Cortex of kidney (tissue), 1 donor: ENCODE measurements at places on chromosomes 13 and 19.

DNA sequence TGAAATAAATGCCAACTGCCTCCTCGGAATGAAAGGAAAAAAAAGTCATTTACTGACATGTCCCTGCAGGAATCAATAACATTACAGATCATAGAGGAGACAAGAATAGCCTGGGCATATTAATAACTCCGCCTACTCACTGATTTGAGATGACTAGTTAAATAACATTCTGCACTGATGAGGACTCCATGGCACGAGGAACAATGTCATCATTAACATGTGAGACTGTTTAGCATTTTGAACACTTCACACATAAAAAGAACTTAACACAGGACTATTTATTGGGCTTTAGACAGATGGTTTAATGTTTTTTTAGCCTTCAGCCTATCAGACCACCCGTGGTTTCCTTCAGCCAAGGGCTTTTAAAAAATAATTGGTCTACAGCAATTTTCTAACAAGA is 170.1 kb downstream of the OLFM4 start:
- DNase-seq, result no peak

DNA sequence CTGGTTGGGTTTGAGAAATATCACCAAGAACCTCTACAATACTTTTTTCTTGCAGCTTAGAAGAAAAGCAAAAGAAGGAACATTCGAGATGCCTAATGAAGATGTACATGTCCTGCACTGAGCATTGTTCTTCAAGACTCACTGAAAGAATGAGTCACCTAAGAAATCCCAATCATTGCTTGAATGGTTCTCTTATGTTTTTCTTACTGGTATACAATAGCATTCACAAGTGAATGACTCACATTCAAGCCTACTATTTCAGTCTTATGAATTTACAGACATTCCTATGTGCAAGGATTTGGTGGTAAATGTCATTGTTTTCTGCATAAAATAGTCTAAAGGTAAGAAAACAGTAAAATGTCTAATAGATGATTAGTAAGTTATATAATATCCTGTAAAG is 594.6 kb downstream of the PCDH9 start:
- DNase-seq, result no peak

DNA sequence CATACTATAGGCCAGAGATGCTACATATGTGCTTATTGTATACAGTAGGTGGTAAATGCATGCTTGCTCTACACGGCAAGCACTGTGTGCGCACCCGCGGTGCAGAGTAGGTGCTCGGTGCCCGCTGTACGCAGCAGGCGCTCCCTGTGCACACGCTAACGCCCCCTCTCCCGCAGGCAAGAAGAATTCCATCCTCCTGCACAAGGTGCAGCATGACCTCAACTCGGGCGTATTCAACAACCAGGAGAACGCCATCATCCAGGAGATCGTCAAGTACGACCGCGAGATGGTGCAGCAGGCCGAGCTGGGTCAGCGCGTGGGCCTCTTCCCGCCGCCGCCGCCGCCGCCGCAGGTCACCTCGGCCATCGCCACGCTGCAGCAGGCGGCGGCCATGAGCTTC is 17.7 kb downstream of the POLRMT start:
- DNase-seq, result no peak

GRCh38 chr13:91167706-91168385 is 179.6 kb upstream of the MIR17HG start:
- no peak for DNase-seq

DNA sequence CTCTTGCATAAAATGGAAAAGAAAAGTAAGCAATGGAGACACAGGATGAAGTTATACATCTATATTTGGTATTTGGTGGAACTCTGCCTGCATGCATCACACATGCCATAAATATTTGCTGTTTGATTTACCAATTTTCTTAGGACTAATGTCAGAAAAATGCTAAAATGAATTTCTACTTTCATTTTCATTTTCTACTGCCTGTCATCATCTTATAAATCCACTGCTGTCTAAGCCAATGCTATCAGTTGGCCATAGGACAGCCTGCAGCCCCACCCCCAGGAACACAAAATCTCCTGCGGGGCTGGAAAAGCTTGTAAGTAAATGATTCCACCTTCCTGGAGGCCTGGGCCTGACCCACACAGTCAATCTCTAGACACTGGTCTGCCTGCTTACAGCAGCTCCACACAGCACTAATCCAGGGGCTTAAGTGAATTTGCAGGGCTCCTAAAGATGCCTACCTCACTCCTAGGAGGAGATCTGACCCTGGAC is 122.0 kb downstream of the ENOX1 start:
- DNase-seq, result no peak

- no peak for DNase-seq
These were observed 17.0 kb upstream of the TDRD3 start for GRCh38 chr13:60379837-60380565.

DNA sequence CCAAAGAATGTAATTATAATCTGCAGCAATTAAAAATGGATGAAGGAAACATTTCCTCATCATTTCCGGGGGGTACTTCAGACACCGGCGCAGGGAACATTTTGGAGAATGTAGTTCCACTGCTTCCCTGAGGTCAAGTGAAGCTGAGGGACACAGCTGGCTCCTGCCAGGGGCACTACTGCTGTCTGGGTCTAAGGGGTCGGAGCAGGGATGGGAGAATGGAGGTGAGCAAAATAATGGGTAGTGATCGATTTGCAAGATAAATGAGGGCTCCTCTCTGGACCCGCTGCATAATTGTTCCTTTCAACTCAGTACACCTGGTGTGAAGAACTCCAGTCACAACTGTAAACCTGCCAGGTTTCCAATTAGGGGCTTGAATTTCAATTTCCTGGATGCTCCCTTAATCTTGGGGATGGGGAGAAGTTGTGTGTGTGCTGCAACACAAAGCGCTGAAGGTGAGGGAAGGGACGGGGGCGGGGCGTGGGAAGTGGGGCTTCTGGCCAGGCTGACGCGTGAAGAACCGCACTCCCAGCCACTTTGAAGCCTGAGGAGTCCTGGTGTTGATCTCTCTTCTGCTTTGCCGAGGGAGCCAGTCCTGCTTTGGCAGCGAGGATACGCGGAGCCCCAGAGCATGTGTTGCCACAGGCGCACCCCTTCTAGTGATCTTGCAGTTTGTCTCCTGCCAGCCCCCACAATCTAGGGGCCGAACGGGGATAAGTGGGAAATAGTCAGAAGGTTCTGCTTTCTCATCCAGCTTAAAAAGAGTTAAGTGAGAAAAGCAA is 57.9 kb upstream of the PCDH8 start:
- no peak for DNase-seq

GRCh38 chr19:3457528-3458228 is 22.6 kb downstream of the SMIM24 start:
- DNase-seq, result no peak

DNA sequence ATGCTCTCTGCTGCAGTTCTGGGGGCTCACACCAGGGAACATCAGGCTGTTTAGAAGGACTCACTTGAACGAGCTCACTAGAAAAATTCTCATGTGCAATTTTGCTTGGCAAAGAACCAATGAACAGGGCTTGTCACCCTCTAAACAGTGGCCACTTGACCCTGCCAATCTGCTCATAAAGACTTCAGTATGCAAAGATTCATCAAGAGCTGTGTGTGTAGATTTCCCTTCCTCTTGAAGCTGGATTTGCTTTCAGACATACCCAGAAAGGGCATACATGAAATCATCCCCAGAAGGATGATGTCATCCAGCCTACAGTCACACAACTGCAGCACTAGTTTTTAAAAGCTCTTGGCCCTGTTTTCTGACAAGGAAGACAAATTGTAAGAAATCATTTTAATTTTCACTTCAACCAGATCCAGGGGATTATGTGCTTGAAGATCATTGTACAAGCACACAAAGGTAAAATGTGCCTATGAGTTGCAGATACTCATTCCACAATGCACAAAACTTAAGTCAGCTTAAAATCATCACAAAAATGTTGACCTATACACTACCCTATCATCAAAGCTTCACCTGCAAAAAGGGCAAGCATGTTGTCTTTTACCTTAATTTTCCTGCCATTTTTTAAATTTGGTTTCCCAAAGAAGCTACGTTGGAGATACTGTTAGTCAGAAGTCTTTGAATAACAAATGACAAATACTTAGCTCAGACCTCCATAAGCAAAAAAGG is 5.2 kb upstream of the STK24 start:
- no peak for DNase-seq

DNA sequence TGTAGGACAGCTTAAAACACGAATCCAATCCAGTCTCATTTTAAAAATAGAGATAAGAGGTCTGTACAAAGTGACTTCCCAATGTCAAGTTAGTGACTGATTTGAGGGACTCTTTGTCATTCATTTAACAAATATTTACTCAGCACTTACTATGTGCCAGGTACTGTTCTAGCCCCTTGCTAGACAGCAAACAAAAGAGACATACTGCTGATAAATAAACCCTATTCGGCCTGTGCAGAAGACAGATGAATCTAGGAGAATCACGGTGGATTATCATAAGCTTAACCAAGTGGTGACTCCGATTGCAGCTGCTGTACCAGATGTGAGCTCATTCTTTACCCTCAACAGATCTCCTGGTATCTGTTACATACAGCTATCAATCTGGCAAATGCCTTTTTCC is 6.4 kb upstream of the ELF1 start:
- DNase-seq, result no peak

- DNase-seq, result no peak
These were observed 48.1 kb downstream of the ZNF93 start for GRCh38 chr19:19948800-19949199.

DNA sequence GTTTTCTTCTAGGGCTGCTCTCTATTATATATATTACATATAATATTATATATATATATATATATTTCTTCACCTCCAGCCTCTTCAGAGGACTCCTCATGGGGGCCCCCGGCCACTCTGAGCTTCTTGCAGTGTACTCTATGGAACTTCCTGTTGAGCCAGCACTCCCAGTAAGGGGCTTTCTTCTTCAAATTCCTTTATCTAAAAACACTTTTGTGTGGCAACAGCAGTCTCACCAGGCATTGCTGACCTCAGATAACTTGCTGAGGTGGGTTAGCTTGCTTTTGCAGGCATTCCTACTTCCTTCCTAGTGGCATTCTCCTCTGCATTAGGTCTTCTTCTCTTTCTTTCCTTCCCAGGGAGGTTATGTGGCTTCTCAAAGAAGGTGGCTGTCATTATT is 381.5 kb downstream of the MYO16 start:
- DNase-seq, result no peak

GRCh38 chr13:44322928-44323327 is 50.7 kb upstream of the SERP2 start:
- no peak for DNase-seq

- DNase-seq, result no peak
These were observed 695.3 kb downstream of the DACH1 start for GRCh38 chr13:71171740-71172139.

DNA sequence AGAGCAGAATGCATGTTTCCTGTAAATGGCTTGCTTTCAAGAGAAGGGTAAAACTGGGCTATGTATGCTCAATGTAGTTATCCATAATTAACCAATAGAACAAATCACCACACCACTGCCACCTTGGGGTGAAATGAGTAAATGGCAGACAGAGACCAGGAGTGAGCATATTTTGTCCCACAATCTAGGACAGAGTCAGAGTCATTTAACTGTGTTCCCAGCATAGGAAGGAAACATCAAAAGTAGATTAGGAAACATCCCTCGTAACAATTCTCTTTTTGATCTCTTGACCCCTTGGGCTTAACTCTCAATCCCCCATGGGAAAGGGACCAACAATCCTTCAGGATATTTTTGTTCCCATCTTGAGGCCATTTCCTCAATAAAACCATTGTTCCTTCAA is 224.8 kb downstream of the NHLRC3 start:
- no peak for DNase-seq

- no peak for DNase-seq
These were observed 184.1 kb downstream of the PCDH17 start for GRCh38 chr13:57815600-57815999.

DNA sequence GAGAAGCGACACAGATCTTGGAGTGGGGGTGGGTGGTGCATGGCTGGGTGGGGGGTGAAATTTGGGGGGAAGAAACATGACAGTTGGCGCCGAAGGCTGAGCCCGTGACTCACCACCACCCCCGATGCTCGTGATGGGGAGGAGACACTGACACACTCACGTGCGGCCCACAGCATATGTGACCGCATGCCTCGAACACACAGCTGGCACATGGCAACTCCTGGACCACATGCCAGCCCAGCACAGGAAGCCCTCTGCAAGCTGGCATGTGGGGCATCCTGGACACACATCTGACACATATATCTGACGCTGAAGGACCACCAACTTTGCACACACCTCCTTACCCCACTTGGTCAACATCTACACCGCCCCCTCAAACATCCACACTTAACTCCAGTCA is 1.2 kb upstream of the GRIK5 start:
- DNase-seq, result no peak

DNA sequence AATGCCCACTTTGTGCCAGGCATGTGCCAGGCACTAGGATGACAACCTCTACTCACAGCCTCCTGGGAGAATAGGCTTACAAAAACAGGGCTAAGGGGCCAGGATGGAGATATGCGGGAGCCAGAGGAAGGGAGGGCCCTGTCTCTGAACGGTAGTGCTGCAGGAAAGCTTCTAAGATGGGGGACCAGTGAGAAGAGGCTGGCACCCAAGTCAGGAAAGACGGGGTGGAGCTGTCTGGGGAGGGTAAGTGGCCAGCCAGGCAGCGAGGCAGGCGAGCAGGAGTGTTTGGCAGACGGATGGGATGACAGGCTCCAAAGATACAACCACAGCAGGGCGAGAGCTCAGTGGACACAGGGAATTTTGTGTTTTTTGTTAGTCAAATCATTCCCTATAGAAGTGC is 44.7 kb upstream of the GPI start:
- DNase-seq, result no peak
